ENCODE measurements at places on chromosomes 3 and 15. TPM values are rescaled to one million over a fixed set of nuclear protein-coding genes. Genes with fewer than 3 reads are reported as not detected.
A peak's percentile ranks its signal among the peaks of the same experiment; 100 is the strongest.

Gene GRM7
- polyA plus RNA-seq = not detected

DNA sequence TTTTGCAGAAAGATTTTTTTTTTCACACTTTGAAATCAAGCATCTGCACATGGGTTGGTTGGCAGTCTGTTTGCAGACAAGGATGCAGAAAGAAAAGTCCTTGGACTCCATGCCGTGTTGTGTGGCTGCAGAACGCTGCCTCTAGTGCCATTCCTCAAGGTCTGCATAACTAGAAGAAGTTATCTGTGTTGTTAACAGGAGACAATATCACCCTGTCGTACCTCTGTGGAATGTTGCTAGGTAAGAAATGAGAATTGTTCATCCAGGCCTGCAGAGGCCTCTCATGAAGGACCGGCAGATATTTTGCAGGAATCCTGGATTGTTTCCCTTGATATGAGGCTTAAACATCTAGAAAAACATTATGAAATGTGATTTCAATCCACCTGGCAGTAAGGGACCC lies 58.5 kb upstream of the PPARG start:
- H3K27me3 ChIP-seq = peaks cover 4% of the 10 kb centered on the region
- no peak overlapping the region for H3K4me3 ChIP-seq
- DNase-seq = no peak
- H3K27ac ChIP-seq = no peak overlapping the region
- no peaks in the 10 kb centered on the region for H3K4me1 ChIP-seq

Gene CX3CR1
- polyA plus RNA-seq = 2.2 TPM

DNA sequence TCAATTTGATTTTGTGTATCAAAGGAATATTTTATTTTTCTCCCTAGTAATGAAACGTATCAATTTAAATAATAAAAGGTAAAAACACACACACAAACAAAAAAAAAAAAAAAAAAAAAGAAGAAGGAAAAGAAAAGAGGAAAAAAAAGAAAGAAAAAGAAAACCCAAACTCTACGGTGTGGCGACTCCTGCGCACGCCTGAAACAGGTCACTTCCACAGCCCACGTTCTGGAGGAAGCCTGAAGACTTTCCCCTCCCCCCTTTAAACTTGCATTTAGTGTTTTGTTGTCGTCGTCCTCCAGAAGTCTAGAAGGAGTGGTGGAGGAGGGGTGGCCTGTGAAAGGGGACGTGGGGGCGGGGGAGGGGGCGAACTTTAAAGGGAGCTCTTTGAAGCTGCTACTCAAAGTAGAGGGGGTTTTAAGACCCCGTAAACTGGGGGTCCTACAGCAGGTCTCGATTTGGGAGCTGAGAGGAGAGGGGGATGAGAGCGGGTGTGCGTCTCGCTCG lies 2.3 kb upstream of the TLE3 start:
- peak overlapping the region; percentile 73 for H3K4me3 ChIP-seq
- H3K27ac ChIP-seq = no peak overlapping the region
- no peaks in the 10 kb centered on the region for H3K27me3 ChIP-seq
- H3K4me1 ChIP-seq = peaks cover 47% of the 10 kb centered on the region

Gene CHST2
- 4.8 TPM for polyA plus RNA-seq

Gene REC114
- not detected for polyA plus RNA-seq

Gene IMPG2
- polyA plus RNA-seq = not detected

DNA sequence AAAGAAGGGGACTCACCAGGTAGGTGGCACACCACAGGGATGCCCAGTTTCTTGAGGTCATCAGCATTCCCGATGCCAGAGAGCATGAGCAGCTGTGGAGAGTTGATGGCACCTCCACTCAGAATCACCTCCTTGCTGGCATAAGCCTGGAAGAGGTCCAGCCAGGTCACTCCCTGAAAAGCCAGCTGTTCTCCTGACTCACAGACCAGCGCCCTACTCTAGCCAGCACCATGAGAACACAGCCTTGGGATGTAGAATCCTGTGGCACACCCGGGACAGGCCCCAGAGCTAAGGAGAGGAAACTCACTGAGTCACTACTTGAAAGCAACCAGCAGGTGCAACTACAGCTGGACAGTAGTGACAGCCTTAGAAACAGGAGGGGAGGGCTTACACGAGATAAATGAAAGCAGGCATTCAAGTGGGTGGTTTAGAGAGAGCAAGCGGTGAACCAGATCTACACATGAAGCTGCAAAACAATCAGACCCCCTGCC lies 24.5 kb downstream of the CHDH start:
- no peak overlapping the region for H3K4me3 ChIP-seq
- H3K27ac ChIP-seq = no peak overlapping the region
- no peaks in the 10 kb centered on the region for H3K27me3 ChIP-seq

Gene CERS3
- polyA plus RNA-seq = not detected

DNA sequence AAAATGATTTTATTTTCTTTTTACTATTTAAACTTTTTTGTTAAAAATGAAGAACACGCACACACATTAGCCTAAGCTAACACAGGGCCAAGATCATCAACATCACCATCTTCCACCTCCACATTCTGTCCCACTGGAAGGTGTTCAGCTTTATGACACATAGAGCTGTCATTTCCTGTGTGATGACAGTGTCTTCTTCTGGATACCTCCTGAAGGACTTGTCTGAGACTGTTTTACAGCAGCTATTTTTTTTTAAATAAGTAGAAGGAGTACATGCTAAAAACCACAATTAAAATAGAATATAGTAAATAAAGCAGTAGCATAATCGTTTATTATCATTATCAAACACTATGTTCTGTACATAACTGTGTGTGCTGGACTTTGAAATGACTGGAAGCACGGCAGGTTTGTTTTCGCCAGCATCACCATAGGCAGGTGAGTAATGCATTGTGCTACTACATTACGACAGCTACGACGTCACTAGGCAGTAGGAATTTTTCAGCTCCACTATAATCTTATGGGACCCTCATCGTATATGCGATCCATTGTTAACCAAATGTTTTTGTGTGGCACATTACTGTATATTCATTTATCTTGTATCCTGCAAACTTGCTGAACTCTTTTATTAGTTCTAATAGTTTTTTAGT lies 72.8 kb downstream of the KLF15 start:
- H3K4me3 ChIP-seq = no peak overlapping the region
- no peaks in the 10 kb centered on the region for H3K36me3 ChIP-seq
- H3K27ac ChIP-seq = no peak overlapping the region
- H3K4me1 ChIP-seq = no peaks in the 10 kb centered on the region
- DNase-seq = no peak

- no peaks in the 10 kb centered on the region for H3K27me3 ChIP-seq
- no peaks in the 10 kb centered on the region for H3K36me3 ChIP-seq
- no peak for DNase-seq
- H3K4me1 ChIP-seq = no peaks in the 10 kb centered on the region
Measured at GRCh38 chr3:31185062-31185357, 290.5 kb upstream of the GADL1 start.

DNA sequence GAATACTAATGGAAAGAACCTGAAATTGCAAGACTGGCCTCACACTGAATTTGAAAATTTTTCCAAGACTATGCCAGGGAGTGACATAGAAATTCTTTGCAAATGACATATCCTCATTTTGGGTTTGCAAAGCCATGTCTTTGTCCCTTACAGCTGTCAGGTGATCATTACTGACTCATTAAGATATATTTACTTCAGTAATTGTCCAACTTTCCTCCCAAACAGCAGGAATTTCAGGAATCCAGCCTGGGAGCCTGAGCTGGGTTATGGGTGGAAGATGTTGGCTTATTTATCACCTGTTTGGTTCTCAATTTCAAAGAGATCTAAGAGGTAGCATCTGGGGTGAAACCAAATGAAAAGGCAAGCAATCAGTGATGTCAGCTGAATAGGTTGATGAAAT lies 111.6 kb upstream of the ACP3 start:
- DNase-seq = no peak
- H3K4me1 ChIP-seq = no peaks in the 10 kb centered on the region
- no peaks in the 10 kb centered on the region for H3K27me3 ChIP-seq
- H3K4me3 ChIP-seq = no peak overlapping the region

Gene WWTR1
- 0.86 TPM for polyA plus RNA-seq

DNA sequence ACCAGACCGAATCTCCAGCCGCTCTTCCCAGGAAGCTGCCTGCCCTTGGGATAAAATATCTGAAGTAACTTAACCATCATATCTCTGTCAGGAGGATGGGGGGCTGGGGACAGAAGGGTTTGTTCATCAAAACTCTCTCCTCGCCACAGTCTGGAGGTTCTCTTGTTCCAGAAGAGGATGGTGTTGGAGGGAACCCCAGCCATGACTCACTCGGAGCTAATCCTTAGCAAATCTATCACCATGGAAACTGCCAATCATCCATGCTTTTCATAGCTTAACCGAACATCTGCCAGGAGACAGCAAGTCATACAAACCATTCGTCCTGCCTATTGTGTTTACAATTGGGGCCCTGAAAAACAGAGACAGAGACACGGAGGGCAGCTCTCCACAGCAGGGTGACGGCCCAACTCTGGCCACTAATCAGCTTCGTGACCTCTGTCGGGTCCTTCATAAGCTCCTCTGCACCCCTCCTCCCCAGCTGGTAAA lies 73.8 kb upstream of the HEG1 start:
- no peaks in the 10 kb centered on the region for H3K36me3 ChIP-seq
- H3K27ac ChIP-seq = no peak overlapping the region
- H3K4me1 ChIP-seq = no peaks in the 10 kb centered on the region
- H3K27me3 ChIP-seq = no peaks in the 10 kb centered on the region

Gene CASR
- polyA plus RNA-seq = 0.16 TPM
